ENCODE measurements at places on chromosomes 3 and 15. TPM values are rescaled to one million over a fixed set of nuclear protein-coding genes. Genes with fewer than 3 reads are reported as not detected.

Gene SERPINI2
- not detected for total RNA-seq

Gene GPR160
- 5.8 TPM for total RNA-seq

DNA sequence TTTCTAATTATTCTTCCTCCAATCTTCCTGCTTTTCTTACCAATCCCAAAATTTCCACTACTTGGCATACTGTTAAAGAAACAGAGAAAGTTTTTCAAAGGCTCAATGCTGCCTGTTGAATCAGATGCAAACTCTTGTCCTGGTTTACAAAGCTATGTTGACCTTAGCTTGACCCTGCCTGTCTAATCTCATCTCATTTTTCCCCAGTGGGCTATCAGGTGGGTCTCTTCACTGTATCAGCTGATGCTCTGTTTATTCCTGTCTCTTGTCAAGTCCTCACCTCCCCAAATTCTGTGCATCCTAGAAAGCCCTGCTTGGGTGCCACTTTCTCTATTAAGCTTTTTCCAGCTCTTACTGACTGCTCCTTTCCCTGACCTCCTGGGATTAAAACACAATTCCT is 18.2 kb downstream of the NFKBIZ start:
- DNase-seq: no peak

- DNase-seq: no peak
Measured at GRCh38 chr15:57849317-57849716, 142.8 kb downstream of the POLR2M start.

GRCh38 chr15:89321521-89322410 is 12.9 kb downstream of the POLG start:
- DNase-seq: no peak

- no peak for DNase-seq
Measured at GRCh38 chr15:35349916-35350315, 196.0 kb downstream of the DPH6 start.

- peak; percentile 63 for DNase-seq
Measured at GRCh38 chr3:133927540-133928066, 31.9 kb upstream of the RAB6B start.
